ENCODE measurements at places on chromosomes 2 and 18.

- no peak for DNase-seq
Measured at GRCh38 chr2:19380532-19380931, 22.1 kb upstream of the OSR1 start.

GRCh38 chr18:36012891-36013290, 40.4 kb downstream of the RMP24 start:
- no peak for DNase-seq

GRCh38 chr2:112827009-112827408, 9.6 kb downstream of the IL1B start:
- no peak for DNase-seq

DNA sequence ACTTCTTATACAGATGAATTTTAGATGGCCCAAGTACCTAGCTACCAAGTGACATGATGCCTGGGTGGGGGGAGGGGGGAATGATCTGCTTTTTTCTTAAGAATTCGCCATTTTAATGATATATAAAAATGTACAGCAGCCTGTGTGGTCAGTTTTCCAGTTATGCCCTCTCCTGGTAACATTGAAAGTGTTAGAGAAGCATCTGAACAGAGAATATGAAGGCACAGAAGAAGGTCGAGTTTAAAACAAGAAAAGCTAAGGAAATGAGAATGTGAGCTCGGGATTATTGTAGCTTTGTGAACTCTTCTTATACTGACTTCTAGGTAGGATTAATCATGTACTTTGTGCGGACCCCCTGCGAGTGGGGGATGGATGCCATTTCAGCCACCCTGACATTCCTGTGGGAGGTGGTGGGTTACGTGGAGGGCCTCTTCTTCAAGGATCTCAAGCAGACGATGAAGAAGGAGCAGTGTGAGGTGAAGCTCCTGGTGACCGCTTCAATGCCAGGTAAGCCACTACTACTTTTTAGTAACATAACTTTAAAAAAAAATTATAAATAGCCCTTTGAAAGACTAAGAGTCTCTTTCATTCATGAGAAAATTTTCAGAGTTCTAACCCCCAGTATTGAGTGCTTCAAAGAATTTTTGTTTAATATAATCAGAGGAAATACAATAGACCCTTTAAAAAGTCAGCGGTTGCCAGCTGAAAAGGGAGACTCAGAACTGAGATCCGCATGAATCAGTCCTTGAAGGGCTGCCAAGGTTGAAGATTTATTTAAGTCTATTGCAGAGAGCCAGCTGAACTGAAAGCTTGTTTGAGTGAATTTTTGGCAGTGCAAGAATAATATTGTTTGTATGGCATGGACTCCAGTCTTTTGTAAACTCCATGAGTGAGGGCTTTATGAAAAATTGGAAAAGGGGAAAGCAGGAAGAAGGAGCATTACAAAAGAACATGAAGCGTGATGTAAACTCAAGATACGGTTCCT, 68.6 kb upstream of the RPE start:
- DNase-seq: no peak

DNA sequence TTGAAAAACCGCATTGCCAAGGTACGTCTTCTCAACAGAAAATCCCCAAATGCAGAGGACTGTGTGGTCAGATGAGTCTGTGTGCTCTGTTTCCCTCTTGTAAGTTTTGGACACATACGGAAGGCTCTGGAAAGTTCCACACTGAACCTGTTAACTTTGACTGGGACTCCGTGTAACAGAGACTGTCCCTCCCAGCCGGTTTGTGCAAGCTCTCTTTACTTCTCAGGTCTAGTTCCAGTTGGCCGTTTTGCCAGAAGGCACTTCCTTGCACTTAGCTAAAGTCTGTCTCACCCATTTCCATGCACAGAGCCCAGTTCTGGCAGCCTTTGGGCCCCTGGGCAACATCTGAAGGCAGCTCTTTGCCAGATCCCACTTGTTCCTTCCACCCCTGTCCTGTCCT, 22.0 kb downstream of the EFHD1 start:
- DNase-seq: no peak

DNA sequence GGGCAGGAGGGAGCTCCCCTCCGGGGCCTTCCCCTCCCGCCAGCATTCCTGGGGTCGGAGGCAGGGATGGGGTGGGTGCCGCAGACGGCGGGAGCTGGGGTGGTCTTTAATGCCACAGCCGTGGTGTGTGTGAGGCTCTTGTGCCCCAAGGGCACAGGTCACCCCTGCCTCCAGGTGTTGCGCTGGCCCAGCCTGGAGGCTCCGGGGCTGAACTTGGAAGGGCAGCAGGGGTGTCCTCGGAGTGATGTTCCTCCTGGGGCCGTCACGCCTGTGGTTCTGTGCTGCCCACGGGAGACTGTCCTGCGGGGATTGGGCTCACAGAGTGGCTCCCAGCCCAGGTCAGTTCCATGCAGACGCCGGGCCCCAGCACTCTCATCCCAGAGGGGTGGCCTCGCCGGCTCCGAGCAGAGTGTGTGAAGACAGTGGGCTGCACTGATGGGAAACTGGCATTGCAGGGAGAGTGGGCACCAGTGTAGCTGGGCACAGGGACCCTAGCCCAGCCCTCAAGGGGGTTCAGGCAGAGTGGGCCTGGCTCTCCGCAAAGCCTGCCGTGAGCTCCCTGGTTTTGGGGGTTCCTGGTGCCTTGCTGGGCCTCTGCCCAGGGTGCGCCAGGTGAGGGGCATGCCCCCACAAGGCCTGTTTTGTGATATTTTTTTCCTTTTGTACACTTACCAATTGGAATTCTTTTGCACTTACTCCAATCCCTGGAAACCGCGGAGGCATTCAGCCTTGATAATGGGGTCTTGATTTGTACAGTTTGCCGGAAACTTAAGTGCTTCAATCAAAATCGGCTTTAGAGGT, 56.7 kb downstream of the NFATC1 start:
- no peak for DNase-seq

DNA sequence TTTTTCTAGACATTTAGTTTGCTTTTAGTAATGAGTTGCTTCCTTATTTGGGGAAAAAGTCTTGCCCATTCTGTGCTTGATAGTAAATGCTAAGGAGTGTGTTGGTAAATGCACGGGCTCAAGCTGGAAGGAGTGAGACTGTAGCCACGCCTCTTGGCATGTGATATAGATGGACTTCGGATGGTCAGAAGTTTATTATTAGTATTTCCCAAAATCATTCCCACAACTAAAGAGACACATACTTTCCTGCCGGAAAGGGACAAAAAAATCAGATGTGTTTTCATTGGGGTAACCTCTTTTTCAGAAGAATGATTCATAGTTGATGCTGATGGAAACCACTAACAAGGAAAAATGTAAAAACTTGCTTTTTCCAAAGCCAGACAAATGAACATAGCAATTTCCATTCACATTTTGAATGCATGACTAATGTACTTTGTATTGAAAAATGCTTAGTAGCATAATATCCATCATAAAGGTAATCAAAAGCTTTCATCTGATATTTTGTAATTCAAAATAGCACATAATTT, 133.2 kb downstream of the ZNF532 start:
- no peak for DNase-seq

GRCh38 chr2:29614295-29614830, 307.0 kb downstream of the ALK start:
- DNase-seq: no peak

GRCh38 chr2:18402831-18403230, 157.6 kb downstream of the RDH14 start:
- no peak for DNase-seq

DNA sequence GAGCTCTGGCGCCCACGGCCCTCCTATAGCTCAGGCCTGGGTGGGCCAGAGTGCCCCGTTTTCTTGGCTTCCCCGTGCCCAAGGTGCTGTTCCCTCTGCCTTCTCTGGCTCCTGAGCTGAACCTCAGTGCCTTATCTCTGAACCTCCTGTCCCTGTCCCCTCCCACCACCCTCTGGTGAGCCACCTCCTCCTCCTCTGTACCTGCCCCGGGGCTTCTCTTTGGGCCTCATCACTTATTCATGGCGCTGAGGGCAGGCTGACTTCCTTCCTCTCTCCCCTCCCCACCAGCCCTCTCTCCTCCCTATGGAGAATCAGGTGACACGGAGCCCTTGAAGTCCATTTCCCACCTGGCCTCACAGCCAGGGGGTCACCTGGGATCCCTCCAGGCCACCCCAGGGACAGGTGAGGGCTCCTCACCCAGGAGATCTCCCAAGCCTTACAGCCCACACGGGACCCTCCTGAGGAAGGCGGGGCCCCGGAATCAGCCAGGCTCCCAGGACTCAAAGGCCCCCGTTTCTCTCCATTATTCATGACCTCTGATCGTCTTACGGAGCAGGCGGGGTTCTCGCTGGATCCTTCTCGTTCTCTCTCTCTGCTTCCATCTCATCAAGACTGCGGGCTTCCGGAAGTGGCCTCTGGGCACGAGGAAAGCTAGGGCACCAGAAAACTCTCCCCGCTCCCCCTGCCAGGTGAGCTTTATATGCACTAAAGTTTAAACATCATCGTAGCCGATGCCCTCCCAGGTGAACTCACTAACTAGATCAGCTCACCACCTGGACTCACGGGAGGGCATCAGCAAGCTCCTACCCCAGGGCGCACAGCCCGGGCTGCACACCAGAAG, at the start of gene LOXHD1:
Gene LOXHD1 (minus strand): TSS at position 106 of the 841 bp plus-strand sequence. CDS start 187 bp downstream, outside the sequence.
- no peak for DNase-seq

DNA sequence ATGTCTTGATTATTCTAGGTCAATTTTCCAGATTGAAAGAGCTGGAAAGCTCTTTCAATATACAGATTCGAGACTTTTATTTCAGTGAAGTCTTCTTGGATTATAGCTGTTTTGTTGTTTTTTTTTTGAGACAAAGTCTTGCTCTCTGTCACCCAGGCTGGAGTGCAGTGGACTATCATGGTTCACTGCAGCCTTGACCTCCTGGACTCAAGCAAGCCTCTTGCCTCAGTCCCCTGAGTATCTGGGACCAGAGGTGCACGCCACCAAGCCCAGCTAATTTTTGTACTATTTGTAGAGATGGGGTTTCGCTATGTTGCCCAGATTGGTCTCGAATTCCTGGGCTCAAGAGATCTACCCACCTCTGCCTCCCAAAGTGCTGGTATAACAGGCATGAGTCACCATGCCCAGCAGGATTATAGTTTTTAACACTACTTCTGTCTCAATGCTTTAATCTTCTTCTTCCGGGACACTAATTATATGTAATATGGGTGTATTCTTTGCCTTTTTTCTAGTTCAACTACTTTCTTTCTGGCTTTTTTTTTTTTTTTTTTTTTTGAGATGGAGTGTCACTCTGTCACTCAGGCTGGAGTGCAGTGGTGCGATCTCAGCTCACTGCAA, 62.3 kb downstream of the USP37 start:
- no peak for DNase-seq

DNA sequence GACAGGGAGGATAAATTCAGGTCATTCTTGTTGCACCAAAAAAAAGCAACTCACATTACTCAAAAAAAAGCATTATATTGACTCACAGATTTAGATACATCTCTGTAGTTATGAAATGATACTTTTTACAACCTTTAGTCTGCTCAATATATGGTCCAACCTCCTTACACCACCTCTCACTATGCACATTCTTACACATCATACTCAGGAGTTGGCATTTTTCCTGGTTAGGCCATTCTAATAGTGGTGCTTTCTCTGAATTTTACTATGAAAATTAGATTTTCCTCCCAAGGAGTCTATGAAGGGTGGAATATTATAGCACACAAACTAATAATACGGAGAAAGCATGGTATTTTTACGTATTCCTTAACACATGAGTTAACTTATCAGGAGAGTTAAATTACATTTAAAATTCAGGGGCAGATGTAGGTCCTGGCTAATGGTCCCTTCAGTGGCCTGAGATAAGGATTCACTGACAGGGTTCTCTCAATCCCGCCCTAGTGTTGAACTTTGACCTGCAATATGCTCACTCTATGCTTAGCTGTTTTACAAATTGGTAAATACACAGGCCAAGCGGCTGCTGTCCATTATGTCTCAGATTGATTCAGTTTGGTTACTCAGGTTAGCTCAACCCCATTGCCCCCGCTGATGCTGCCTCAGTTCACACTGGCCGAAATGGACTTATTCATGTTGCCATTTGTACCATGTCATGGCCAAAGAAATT, 153.6 kb downstream of the NCKAP5 start:
- DNase-seq: no peak

DNA sequence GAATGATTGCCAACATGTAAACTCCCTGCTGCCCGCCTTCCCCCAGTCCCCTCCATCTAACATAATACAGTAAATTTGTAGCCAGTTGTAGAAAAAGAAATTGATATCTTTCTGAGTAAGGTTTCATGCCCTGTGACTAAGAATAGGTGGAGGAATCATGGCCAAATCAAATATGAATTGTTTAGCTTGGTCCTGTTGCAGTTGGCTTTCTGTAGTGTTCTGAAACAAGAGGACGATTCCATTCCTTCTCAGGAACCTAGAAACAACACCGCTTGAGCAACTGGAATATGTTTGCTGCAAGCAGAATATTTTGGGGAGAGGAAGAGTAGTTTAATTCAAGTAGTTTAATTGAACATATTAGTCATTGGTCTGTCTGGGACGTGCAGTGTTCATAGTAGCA, 7.0 kb upstream of the DRC1 start:
- DNase-seq: no peak

- DNase-seq: no peak
Measured at GRCh38 chr2:177542396-177542795, 149.8 kb downstream of the AGPS start.

DNA sequence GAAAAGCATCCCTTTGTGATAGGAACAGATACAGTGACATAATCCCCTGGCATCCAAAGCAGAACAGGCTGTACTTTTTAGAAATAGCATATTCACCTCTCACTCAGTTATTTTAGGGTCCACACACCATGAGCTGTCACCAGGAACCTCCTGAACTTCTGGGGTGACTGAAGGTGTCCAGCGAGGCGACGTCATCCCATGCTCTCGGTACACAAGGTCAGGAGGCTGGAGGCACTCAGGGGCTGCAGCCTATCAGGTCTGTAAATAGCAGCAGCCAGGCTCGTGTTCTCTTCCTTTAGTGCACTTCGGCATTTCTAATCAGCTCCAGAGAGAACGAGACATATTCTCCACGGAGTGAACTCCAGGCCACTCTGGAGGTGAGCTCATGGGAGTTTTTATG, 98.3 kb downstream of the GATA6 start:
- DNase-seq: no peak

DNA sequence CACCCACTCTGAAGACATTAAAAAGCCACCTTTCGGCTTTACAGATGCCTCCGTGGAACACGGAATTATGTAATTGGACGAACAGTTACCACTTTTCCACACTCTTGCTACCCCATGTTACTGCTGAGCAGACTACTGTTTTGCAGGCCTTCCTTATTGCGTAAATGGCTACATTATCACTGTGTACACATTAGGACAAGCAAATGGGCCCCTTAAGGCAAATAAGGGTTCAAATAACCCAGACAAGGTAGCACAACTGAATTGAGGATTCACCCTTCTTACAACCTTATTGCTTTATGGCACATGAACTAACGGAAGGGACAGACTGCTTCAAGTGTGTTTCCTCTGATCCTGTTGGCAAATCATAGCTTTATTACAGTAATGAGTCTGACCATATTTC, 832.2 kb upstream of the FANCL start:
- DNase-seq: no peak

- DNase-seq: no peak
Measured at GRCh38 chr18:68397241-68398035, 317.5 kb downstream of the TMX3 start.
